ENCODE measurements at places on chromosomes 12 and 14.

- DNase-seq = no peak
Observed at GRCh38 chr14:68508581-68508980, 284.3 kb downstream of the ZFP36L1 start.

- no peak for DNase-seq
Observed at GRCh38 chr12:112153893-112154219, 28.5 kb downstream of the TRAFD1 start.

DNA sequence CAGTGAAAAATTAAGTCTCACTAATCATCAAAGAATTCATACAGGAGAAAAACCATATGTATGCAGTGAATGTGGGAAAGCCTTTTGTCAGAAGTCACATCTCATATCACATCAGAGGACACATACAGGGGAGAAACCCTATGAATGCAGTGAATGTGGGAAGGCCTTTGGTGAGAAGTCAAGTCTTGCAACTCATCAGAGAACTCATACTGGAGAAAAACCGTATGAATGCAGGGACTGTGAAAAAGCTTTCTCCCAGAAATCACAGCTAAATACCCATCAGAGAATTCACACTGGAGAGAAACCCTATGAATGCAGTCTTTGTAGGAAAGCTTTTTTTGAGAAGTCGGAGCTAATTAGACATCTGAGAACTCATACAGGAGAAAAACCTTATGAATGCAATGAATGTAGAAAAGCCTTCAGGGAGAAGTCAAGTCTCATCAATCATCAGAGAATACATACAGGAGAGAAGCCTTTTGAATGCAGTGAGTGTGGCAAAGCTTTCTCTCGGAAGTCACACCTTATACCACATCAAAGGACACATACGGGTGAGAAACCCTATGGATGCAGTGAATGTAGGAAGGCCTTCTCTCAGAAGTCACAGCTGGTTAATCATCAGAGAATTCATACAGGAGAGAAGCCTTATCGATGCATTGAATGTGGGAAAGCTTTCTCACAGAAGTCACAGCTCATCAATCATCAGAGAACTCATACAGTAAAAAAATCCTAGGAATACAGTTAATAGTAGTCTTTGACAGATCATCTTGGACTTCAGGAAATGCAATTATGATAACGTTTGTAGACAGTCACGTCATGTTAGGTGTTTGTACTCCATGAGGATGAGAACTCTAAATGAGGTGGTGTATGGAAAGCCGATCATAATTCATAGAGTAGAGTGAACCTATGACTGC lies 21.1 kb downstream of the ZNF84 start:
- no peak for DNase-seq

- DNase-seq = no peak
Observed at GRCh38 chr12:114241973-114242434, 163.9 kb downstream of the TBX5 start.

- no peak for DNase-seq
Observed at GRCh38 chr14:94961386-94962165, 191.7 kb upstream of the GSC start.

GRCh38 chr14:99595034-99595433 lies 9.0 kb downstream of the CCDC85C start:
- DNase-seq = no peak

DNA sequence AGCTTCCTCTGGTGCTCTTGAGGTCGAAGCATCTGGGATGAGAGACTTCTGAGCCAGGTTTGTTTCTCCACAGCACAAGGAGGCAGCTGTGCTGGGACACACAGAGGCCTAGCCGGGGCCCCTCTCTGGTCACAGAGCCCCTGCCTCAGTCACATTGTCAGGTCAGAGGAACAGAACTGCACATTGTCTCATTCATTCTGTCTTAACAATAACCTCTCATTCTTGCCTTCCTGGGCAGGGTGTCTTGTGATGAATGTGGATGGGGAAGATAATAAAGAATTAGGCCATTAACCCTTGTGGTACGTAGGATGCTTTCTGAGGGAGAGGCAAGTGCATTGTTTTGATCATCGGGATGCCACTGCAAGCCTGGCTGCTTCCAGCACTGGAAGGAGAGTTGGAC lies 29.8 kb downstream of the FNTB start:
- no peak for DNase-seq

DNA sequence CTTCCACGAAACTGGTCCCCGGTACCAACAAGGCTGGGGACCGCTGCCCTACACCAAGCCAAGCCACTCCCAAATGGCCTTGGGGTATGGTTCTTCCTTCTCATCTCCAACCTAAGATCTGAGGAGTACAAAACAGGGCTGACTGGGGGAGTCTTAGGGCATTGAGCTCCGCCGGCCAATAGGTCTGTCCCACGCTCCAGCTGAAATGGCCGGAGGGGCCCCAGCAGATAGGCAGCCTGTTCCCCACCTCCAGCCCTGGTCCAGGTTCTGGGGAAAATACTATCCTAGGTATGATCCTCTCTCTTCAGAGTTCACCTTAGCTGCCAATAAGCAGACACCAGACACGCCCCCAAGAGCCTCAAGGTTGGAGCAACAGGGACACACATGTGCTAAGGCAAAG lies 90.2 kb downstream of the ACTN1 start:
- no peak for DNase-seq

DNA sequence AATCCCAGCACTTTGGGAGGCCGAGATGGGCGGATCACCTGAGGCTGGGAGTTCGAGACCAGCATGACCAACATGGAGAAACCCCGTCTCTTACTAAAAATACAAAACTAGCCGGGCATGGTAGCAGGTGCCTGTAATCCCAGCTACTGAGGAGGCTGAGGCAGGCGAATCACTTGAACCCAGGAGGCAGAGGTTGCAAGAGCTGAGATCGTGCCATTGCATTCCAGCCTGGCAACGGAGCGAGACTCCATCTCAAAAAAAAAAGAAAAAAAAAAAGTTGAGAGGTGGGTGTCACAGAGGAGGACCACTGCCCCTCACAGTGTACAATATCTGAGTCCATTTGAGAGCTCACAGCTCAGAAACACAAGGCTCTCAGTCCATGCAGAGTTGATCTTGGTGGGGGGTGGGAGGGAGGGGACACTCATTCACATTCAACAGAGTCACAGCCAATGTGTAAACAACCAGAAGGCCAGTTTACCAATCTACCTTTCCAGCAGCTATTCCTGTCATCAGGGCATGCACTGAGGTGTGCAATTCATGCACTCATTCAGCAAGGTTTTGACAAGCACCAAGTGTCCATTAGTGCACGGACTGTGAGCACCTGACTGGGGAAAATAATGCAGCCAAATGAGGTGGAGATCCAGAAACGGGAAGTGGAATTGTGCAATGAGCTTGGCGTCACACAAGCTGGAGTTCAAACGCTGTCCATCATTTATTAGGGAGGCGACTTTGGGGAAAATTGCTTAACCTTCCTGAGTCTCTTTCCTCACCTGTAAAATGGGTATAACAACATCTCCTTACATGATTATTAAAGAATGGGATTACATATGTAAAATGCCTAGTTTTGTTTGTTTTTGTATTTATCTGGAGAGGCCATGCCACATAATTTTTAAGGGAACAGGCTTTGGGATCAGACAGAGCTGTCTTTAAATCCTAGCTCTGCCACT lies 4.4 kb upstream of the EIF5 start:
- DNase-seq = no peak
